ENCODE measurements at places on chromosomes 5 and 9.
A peak's percentile ranks its signal among the peaks of the same experiment; 100 is the strongest.

GRCh38 chr5:36242534-36243485, 1.1 kb upstream of the NADK2 start:
- peak; percentile 43 for DNase-seq

GRCh38 chr5:1405539-1406530, 39.4 kb downstream of the SLC6A3 start:
- no peak for DNase-seq

DNA sequence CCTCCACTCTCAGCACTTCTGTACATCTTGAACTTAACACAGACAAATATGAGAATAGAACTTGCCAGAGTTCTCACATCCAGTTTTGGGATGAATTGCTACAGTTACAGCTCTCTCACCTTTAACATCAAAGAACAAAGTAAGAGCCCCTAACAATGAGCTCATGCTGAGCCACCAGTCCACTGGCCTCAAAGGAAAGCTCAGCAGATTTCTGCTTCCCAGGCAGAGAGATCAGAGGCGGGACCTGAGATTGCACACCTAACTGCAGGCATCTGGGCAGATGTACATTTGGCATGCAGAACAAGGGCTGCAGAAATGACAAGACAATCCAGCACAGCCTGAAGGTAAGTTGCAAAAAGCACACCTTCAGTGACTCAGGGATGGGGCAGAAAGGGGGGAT, 300.9 kb downstream of the MRPS30 start:
- no peak for DNase-seq

DNA sequence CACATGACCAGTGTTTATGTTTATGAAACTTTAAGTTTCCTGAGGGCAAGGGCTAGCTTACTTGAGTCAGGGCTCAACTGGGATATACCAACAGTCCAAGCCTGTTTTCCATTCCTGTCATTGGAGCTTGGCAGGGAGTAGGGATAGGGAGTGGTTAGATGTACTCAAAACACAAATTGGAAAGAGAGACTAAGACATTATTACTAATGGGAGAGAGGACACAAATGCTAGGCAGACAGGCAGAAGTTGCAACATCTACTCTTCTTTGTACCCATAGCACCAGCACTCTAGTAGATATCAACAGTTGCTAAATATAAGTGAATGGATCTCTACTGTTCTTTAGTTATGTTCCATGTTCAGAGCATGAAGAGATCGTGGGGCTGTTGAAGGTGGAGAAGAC, 62.8 kb downstream of the NPR3 start:
- no peak for DNase-seq

DNA sequence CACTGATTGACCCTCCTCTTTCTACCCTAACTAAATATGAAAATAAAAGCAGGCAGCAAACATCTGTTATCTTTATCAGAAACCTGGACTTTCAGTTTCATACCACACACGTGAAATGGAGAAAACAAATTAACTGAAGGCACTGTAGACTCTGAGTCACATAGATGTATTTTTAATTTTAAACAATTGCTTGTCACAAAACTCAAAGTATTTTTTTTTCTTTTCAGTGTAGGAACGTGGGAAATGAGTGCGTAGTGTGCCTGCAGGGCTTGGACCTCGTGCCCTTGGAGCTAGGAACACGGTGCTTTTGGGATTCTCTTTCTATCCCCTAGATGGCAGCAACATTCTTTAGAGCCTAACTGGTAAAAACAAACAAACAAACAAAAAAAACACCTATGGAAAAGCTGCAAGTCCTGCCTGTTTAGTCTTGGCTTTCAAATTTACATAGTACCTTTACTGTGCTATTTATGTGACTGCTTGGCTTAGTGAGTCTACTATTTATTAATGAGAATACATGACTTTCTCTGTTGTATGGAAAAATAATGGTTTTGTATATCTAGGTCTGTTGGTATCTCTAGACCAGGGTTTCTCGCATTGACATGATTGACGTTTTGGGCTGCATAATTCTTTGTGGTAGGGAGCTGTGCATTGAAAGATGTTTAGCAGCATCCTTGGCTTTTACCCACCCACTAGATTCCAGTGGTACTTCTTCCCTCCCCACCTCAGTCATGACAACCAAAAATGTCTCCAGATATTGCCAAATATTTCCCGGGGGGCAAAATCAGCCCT, 16.8 kb upstream of the ACTBL2 start:
- no peak for DNase-seq

Measured in liver (tissue), 10 donors.